Stimulated activated CD8-positive, alpha-beta memory T cell treated with anti-CD3 and anti-CD28 coated beads, Interleukin-15, amount 100 ng/mL, for 24 hours (primary cell): ENCODE measurements at places on chromosomes 16 and 17.
A peak's percentile ranks its signal among the peaks of the same experiment; 100 is the strongest.

DNA sequence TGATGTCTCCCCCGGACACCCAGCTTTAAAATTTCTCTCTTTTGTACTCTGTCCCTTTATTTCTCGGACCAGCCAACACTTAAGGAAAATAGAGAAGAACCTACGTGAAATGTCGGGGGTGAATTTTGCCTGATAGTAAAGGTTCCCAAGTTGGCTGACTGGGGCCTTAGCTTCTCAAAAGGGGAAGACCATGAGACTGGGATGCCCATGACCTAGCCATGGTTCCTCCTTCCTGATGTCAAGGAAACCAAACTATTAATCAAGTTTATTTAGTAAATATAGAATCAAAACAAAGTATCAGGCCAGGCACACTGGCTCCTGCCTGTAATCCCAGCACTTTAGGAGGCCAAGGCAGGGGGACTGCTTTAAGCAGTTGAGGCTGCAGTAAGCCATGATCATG is 2.4 kb upstream of the EIF1 start:
- DNase-seq = no peak

DNA sequence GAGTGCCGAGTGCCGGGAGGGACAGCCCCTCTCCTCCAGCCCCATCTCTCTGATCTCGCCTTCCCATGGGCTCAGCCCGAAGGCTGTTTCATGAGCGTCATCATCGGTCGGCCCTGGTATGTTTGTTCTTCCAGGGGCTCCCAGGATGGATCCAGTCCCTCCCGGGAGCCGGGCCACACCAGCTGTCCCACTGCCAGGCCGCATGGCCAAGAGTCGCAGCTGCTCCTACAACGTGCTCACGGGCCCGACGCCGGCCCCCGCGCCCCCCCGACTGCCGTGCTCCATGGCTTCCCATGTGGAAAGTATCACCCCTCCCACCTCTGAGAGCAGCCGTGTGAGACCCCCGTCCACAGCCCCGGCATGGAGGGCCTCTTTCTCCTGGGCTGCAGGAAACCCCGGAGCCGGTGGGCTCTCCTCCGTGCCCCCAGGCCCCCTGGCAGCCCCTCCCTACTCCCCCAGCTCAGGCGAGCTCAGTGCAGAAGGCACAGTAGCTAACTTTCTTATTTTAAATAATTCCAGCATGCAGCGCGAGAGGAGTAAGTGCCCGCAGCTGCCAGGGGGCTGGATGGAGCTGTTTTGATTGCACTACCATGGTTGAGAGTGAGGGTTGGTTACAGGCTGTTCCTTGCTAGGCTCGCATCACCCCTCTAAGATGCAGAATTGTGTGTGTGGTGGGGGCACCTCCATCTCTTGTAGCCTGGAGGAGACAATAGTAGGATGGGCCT is 26.6 kb upstream of the GSE1 start:
- no peak for DNase-seq

- DNase-seq = no peak
Observed at GRCh38 chr16:59698346-59699020, 964.4 kb upstream of the GOT2 start.

- no peak for DNase-seq
Observed at GRCh38 chr17:67672592-67673335, 45.0 kb upstream of the NOL11 start.

DNA sequence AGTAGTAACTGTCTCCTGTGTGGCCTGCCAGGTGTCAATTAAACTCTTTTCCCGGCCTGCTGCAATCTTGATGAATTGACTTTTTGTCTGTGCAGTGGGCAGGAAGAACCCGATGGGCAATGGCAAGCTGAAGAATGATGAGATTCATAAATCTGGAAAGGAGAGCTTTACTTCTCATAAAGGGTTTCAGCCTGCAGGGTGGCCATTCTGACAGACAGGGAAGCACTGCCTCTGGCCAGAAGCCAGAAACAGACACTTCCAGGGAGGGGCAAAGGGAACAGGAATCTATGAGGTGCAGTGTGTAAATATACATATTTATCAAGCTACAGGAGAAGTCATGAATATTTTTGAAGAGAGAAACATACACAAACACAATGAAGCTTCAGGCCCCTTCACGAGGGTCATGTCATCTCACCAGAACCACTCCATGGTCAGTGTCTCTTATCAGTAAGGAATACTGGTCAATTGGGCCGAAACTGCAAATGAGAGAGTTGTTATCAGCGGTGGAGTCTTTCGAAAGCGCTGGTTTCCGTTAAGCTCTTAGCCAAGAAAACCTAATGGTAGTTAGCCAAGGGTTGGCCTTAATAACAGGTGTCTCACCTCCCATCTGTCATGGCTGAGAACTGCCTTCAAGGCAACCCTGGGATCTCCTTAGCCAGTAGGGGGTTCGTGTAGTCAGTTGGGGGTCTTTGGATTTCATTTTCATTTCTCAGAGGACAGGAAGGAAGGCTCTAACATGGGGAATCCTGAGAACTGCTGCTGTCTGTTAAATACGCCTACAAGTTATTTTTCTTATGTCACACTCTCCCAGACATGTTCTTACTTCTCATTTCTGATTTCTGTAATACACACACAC is 1.2 kb upstream of the NARF start:
- no peak for DNase-seq

GRCh38 chr16:80526418-80527061 is 14.3 kb upstream of the DYNLRB2 start:
- DNase-seq = no peak

- no peak for DNase-seq
Observed at GRCh38 chr16:85075236-85075924, 36.9 kb downstream of the CIBAR2 start.

GRCh38 chr17:43129671-43130010 is 4.5 kb upstream of the BRCA1 start:
- DNase-seq = no peak

GRCh38 chr16:1877089-1877488 is 5.1 kb upstream of the MEIOB start:
- no peak for DNase-seq

- DNase-seq = no peak
Observed at GRCh38 chr16:85869785-85870558, 29.0 kb upstream of the IRF8 start.

DNA sequence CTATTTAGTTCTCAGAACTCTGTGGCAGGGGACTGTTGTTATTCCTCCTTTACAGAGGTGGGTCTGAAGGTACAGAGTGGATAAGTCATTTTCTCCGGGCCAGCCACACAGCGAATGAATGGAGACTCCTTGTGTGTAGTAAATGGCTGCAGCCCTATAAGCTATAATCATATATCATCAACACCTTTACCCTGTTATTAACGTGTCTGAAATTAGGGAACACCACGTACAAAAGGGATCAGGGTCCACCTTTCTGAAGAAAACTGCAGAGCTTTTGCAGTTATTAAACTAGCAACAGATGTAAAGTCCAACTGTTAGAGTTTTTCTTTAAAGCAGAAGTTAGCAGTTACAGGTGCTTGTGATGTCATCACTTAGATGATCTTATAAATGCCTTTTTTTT is 696.7 kb downstream of the MAF start:
- no peak for DNase-seq

- DNase-seq = no peak
Observed at GRCh38 chr17:36881323-36881722, 56.0 kb upstream of the LHX1 start.

DNA sequence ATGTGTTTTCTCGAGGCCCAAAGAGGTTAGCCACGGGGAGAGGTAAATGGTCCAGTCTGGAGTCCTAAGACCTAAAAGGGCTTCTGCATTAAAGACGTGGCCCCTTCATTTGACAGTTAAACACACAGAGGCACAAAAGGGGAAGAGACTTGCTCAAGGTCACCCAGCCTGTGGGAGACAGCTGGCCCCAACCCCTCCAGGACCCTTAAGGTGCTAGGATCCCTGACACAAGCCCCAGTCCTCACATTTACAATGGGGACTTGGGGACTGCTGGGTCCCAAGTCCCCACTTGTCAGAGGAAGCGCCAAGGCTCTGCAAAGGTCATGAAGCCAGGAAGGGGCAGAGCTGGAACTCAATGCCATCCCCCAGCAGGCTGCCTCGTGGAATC is 1.7 kb downstream of the ABAT start:
- DNase-seq = no peak

DNA sequence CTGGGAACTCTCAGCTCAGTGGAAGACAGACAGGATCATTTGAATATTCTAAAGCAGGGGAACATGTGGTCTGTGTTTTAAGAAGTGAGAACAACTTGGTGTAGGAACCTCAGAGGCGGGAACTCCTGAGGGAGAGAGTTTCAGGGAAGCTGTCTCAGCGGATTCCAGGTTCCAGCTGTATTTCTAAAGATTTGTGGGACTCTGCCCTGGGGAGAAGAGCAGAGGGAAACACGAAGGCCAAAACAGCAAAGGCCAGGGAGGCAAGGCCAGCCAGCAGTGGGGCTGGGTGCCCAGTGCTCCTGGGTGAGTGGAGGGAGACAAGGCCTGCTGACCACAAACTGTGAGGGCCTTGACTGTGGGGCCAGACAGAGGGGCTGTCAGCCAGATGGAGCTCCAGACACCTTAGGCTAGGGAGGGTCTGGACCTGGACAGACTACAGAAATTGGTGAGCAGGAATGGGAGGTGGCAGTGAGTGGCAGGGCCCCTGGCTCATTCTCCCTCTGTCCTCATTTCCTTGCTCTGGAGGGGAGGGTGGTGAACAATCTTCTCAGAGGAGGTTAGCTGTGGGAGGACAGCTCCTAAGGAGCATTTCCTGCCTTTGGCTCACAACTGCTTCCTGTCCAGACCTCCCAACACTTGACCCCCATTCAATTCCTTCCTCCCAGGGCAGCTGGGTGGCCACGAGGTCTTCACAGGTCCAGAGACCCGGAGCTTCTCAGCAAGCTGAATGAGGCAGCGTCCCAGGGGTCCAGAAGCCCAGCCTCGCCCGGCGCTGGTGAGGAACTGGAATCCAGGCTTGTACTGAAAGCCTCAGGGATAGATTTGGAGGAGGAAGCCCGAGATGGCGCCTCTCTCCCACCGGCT is 21.0 kb upstream of the FZD2 start:
- no peak for DNase-seq

- DNase-seq = no peak
Observed at GRCh38 chr17:43471585-43472160, 12.1 kb upstream of the DHX8 start.

DNA sequence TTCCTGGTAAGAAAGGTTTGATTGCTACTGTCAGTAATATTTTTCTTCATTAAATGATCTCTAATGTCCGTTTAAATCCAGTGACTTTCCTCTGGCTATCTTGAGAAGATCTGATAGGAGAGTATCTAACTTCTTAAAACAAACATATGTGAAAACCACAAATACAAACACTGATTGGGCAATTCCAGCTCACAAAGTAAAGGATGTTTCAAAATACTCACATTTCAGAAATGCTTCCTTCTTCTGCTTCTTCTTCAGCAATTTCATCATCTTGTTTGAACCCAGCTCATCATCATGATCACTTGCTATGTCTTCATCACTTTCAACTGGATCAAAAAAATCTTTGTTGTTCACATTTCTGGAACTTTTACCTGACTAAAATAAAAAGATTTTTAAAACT is 64.3 kb upstream of the RBL2 start:
- no peak for DNase-seq

DNA sequence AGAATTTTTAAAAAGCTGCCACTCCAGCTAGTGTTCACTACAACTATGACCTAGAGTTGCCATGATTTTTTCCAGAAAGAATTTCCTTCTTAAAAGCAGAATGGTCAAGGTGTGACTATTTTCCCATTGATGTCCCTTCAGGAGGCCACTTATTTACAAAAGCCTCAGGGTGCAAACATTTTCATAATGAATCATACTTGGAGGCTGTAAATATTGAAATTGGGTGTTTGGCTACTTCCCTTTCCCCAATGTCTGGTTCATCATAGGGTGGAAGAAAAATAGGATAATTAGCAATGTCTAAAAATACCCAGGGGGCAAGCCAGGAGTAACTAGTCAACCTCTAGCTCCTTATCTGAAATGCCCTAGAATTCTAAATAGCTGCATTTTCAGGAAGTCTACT is 18.8 kb downstream of the AXIN2 start:
- no peak for DNase-seq

GRCh38 chr17:4263282-4264215 is at the start of gene ANKFY1:
ANKFY1 (minus strand) TSS chr17:4263979; CDS start chr17:4263941, 38 bp downstream.
- DNase-seq = peak; percentile 93

GRCh38 chr17:40491486-40491885 is 9.9 kb downstream of the TNS4 start:
- no peak for DNase-seq

DNA sequence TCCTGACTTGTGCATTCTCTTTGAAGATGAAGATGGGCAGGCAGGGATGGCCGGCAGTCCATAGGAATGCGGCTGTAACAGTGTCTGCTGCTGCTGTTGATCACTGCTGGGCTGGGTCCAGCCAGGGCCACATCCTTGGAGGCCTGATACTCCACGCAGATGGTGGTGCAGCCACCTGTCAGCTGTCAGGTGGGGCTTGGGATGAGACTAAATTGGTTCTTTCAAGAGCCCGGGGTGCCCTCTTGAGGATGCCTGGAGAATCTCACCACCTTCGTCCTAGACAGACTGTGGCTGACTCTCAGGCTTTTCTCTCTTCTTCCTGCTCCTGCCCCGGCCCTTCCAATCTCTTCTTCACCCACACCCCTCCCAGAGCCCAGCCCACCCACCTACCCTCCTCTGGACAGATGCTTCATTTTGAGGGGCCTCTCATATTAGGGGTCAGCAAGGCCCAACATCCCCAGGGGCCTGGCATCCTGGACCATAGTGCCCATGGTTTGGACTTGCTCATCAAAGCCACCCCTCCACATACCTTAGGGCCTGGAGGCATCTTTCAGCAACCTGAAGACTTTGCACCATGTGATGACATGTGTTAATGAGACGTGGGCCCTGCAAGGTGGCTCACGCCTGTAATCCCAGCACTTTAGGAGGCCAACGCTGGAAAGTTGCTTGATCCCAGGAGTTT is 19.1 kb downstream of the OSBPL7 start:
- no peak for DNase-seq

DNA sequence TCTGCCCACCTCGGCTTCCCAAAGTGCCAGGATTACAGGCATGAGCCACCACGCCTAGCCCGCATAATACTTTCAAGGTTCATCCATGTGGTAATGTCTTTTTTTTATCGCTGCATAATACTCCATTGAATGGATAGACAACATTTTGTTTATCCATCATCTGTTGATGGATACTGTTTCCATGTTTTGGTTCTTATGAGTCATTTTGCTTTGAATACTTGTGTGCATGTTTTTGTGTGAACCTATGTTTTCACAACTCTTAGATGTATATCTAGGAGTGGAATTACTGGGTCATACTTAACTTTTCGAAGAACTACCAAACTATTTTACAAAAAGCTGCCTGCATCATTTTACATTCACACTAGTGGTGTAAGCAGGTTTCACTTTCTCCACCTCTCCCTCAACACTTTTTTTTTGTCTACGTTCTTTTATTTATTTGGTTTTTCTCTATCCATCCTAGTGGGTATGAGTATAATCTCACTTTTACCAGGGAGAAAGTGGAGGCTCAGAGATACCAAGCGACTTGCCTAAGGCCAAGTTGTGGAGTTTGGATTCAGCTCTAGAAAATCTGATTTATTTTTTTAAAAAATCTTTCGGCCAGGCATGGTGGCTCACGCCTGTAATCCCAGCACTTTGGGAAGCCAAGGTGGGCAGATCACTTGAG is 151.2 kb downstream of the CMIP start:
- DNase-seq = no peak
